Femur (tissue), 1 donor: ENCODE measurements at places on chromosomes 5 and 9.

DNA sequence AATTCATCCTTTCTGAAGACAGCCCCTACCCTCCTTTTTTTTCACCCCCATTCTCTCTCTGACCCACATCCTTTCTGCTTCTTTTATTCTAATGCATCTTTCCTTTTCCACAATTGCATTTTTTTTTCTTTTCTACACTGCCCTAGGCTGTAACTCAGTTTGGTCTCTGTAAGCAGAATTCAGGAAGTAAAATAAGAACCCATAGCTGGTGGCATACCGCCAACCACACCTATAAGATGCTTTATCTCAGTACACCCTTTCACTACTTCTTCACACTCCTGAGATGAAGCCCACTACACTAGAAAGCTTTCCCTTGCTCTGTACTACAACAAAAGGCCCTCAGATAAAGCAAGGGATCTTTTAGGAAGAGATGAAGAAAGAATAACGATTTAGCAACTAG is 16.1 kb upstream of the TSSK1B start:
- DNase-seq = no peak

DNA sequence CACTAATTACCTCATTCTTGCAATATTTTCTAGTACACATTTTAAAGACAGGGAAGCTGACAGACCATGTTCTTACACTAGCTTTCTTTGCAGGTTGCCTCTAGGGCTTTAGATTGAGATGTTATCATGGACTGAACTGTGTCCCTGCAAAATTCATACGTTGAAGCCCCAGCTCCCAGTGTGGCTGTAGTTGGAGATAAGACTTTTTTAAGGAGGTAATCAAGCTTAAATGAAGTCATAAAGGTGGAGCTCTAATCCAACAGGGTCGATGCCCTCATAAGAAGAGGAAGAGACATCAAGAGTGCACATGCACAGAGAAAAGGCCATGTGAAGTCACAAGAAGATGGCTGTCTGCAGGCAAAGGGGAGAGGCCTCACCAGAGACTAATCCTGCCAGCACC is 471.2 kb upstream of the ACTBL2 start:
- no peak for DNase-seq

GRCh38 chr5:177103523-177104253 is 17.0 kb downstream of the FGFR4 start:
- DNase-seq = no peak

- DNase-seq = no peak
Measured at GRCh38 chr9:77981907-77982306, 49.7 kb downstream of the GNAQ start.

- no peak for DNase-seq
Measured at GRCh38 chr9:136545692-136545964, 220 bp downstream of the NOTCH1 start.

DNA sequence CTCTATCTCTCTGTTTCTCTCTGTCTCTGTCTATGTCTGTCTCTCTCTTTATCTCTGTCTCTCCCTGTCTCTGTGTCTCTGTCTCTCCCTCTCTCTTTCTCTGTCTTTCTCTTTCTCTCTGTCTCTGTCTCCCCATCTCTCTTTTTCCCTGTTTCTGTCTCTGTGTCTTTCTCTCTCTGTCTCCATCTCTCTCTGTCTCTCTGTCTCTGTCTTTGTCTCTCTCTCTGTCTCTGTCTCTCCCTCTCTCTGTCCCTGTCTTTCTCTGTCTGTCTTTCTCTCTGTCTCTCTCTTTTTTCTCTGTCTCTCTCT is 2.1 kb upstream of the SLC6A19 start:
- DNase-seq = no peak

DNA sequence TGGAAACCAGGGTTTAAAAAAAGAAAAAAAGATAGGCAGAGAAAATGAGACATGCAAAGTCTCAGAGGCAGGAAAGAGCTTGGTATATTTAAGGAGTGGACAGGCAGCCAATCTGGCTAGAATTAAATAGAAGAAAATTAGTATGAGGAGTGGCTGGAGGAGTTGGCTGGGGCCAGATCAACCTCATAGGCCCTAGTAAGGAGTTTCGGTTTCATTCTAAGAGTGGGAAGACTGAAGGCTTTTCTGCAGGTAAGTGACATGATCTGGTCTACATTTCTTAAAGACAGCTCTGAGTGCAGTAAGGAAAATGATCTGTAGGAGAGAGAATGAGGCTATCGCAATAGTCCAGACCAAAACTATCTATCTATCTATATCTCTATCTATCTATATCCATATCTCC is 27.5 kb downstream of the ADRB2 start:
- DNase-seq = no peak

GRCh38 chr9:116103976-116104820 is 49.4 kb upstream of the PAPPA start:
- no peak for DNase-seq

DNA sequence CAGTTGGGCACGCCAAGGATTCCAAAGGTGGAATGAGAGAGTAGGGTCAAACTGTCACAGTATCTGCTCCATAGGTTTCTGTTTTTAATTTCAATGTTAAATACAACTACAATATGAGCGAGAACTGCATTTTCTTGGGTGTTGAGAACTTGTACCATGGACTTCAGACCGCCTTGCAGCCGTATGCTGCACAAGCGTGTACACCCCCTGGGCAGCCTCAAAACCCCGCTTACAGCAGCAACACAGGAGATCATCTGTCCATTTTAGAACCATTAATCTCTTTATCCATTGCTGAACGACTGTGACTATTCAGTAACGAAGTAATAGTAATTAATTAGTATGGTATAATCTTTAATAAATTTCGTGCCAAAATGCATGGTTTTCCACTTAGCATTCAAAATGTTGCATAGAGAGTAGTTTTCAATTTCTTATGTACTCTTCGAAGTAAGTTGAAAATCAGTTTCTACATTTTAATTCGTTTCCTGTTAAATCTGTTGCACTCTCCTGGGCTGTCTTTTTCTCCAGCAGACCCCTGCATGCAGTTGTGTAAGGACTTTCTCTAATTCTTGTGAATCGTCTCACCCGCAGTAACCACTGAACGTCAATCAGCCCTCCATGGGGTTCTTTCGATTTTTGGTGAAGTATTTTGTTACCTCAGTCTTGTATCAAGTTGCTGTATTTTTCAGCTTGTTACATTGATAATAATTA is 42.0 kb upstream of the GARNL3 start:
- DNase-seq = no peak

- DNase-seq = no peak
Measured at GRCh38 chr9:20872340-20872977, 159.0 kb downstream of the HACD4 start.

DNA sequence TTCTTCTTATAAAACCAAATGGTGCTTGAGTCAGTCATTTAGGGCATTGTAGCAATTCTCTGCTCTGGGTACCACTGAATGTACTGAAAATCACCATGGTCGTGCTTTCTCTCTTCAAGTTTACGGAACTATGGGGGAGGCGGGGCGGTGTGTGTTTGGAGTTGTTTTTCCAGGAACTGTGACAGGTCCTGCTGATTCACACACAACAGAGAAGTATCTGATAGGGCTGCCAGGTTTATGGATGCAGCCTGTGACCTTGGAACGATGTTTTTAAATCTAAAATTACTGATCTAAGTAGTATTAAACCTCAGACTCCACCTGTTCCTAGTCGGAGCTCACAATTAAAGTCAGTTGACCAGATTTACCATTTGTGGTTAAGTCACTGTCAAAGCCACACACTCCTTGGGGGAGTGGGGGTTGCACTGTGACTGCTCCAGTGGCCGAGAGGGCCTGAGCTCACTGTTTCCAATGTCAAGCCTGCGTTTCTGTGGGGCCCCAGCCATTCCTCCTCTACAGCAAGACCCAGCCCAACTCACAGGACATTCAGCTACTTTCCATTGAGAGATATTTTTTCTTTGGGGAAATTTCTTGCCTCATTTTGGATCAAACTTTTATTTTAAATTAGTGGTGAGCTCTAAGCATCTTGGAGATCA is 44.4 kb downstream of the GADD45G start:
- DNase-seq = no peak

- DNase-seq = no peak
Measured at GRCh38 chr5:150124111-150124557, 31.5 kb downstream of the PDGFRB start.
